NK-92 treated with Interleukin-12 subunit alpha and Interleukin-12 subunit beta, amount 100 ng/mL, for 24 hours (cell line): ENCODE measurements at places on chromosomes 1 and 21.

DNA sequence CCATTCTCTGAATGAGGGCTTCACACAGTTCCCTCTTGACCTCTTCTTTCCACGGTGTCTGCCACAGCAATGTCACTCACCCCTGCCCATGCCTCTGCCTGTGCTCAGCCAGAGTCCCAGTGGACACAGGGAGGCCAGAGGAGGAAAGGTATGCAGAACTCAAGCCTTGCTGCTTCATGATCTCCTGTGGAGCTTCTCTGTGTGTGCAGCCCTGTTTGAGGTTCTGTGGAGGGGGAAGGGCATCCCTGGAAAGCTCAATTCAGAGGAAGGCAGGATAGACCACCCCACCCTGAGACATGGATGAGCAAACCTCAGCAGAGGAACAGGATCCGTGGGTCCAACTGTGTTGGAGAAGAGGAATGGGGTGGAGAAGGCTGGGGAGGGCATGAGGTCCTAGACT, 2.0 kb downstream of the HCN3 start:
- DNase-seq: no peak

DNA sequence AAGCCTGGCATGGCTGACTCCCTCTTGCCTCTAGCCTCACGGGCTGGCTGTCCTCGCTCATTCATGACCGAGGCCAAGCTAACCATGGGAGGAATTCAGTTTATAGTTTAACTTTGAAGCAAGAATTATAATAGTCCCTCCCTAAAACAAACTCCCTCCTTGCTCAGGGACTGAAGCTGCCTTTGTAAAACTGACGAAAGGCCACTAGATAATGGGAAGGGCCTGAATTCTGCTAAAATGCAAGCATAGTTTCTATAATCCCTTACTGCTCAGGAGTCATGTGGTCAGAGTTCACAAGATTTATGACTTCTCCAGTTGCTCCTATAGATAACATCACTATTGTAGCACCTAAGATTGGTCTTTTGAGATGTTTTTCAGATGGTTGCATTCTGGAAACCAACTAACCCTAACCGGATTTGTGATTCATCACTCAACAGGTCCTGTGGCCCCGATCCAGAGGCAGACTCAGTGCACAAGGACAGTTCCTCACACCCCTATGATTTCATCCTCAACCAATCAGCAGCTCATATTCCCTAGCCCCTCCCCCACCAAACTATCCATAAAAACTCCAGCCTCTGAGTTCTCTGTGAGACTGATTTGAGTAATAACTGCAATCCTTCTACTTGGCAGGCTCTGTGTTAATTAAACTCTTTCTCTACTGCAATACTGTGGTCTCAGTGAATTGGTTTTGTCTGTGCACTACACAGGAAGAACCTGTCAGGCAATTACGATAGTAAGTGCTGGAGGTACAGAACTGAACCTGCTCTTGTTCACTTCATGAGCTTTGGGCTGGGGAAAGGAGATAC, 26.4 kb downstream of the HHIPL2 start:
- no peak for DNase-seq

GRCh38 chr1:50425376-50426107, 2.3 kb upstream of the DMRTA2 start:
- no peak for DNase-seq

DNA sequence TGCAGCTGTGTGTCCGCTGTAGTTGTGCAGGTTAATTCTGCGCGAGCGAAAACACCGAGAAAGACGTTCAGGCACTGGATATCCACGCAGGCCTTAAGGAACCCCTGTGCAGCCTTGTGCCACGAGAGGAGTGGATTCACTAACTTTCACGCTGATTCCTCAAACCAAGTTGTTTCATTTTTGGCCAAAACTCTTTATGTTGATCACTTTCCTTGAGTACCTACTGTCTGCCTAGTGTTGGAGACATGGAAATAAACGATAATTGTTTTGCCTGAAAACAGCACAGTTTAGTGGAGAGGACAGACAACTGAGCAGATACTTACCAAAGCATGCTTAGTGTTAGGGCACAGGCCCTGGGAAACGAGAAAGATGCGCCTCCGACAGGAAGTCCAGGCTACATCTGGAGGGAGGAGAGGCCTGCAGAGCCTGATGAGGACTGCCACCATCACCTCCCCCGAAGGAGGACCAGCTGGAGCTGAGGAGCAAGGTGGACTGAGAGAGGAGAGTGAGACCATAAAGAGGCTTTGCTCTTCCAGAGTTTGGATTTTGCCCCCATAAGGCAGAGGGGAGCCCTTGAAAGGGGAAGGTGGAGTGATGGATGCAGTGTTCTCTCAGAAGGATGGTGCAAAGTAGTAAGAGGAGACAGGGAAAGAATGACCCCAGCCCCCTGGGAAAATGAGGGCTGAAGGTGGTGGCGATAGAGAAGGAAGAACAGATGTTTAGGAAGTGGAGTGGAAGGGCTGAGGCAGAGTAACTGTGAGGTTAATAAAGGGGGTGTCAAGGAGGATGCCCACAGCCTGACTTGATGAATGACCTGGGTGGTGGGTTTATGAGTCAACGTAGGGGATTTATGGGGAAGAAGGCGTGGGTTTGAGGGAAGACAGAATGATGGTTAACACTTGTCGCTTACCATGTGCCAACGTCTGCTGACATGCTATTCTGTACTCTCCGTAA, 956 bp upstream of the SCAF4 start:
- no peak for DNase-seq
